ENCODE measurements at places on chromosomes 5 and 9.

- no peak for DNase-seq
Observed at GRCh38 chr5:60546207-60546606, 153.8 kb downstream of the DEPDC1B start.

DNA sequence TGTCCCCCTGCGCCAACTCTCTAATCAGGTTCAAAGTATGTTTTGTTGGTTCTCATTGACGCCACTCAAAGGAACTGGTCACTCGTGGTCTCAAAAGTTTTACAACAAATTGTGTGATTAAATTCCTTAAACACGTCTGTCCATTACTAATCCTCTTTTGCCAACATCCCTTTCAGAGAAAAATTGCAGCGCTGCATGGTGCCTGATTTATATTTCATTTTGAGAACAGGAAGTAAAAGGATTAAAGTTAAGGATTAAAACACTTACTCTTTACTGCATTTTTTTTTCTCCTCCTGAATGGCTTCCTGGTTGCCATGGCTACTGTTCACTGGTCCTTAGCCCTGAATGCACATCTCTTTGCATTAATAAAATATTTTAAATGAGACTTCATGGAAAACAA, 383.5 kb downstream of the GLIS3 start:
- no peak for DNase-seq

GRCh38 chr5:112548246-112548881, 129.3 kb upstream of the EPB41L4A start:
- no peak for DNase-seq

DNA sequence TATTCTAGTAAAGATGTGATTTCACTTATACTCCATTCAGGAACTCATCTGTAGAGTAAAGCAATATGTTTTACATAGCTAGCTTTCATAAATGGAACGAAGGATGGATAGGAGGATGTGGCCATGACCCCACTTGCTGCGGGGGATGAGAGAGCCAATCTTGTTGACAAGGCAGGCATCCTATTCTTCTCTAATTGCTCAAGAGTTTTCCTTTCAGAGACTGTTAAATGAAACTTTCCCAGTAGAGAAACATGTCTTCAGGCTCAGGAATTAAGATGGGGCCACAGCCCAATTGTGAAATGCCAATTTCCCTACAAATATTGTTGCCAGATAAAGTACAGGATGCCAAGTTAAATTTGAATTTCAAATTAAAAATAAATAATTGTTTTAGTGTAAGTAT, 196.2 kb upstream of the TUT7 start:
- DNase-seq, result no peak

DNA sequence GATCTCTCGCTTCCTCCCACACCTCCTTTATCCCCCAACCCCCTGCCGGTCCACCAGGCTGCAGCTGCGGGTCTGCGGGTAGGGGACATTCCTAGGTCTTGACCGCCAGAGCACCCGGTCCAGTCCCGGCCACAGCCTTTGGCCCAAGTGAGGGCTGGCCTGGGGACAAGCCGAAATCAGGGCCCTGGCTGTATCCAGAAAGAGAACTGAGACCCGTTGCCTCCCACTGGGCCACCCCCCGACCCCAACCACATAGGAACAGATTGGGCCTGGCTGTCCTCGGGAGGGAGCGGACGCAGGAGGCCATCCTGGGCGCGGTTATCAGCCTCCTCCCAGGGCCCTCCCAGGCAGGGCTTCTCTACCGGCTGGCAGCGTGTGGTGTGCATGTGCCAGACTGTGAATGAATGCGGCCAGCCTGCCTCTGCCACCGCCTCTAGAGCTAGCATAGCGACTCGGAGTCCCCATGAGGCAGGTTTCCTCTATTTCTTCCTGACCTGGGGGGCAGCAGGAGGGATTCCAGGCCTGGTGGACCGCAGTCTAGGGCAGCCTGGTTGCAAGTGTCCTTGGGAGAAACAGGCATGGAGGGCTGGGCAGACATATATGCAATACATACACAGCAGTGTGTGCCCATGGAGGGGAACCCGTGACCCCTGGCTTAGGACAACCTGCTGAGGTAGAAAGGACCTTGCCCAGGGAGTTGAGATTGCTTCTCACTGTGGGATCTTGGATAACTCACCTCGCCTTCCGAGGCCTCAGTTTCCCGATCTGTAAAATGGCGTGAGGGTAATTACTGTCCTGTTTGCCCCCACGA, 1.2 kb downstream of the N4BP3 start:
- peak; percentile 64 for DNase-seq

DNA sequence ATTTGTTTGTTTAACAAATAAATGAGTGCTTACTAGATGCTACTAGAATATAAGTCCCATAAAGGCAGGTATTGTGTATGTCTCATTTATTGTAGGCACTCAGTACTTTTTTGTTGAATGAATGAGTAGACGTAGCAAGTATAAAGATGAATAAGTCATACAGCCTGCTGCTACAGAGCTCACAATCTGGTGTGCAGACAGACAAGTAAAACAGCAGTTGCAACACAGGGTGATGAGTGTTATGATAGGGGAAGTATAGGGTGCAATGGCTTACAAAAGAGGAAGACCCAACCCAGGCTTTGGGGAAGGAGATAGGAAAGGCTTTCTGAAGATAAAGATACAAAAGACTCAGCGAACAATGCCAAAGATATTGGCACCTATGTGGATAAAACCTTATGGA, 47.7 kb downstream of the SH3RF2 start:
- DNase-seq, result no peak

DNA sequence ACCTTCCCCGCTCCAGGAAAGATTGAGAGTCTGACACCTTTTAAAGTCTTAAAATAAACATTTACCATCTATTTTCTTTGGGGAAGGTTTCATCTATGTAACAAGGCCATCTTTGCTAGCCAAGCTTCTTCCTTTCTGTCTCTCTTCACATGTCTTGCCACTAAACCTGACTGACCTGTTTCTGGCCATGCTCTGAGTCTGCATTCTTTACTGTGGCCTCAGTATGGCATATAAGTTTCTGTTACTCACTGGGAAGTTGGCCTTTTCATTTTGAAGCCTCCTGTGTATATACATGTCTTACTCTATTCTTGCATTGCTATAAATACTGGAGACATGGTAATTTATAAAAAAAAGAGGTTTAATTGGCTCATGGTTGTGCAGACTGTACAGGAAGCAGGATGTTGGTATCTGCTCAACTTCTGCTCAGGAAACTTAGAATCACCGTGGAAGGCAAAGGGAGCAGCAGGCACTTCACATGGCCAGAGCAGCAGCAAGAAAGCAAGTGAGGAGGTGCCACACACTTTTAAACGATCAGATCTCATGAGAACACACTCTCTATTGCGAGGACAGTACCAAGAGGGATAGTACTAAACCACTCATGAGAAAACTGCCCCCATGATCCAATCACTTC, 48.1 kb downstream of the KCNV2 start:
- DNase-seq, result no peak

DNA sequence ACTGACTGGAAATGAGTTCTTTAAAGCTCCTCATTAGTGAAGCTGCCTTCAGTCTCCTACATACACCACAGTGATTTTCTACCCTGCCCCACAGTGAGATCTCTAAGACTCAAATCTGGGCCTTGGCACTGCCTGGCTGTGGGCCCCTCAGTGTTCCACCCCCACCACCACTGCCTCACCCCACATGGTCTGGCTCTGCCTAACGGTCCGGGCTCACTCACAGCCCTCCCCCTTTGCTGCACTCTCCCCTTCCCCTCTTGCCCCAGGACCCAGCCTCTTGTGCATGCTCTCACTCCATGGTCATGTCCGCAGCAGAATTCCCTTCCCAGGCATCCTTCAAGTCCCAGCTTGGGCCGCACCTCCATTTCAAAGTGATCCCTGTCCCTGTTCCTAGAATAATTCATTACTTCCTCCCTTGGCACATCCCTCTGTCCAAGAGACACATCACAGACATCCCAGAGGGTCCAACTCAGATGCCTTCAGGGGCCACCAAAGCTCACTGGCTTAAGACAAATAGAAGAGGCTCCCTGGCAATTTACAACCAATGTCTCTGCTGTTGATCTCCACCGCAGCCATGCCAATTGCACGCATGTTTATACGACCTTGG, 56.7 kb downstream of the HRH2 start:
- no peak for DNase-seq

- DNase-seq, result no peak
Observed at GRCh38 chr5:155686131-155686530, 640.8 kb upstream of the SGCD start.

GRCh38 chr5:115179394-115180164, 9.9 kb upstream of the TRIM36 start:
- peak; percentile 49 for DNase-seq

- no peak for DNase-seq
Observed at GRCh38 chr5:170333161-170333910, 35.8 kb upstream of the LCP2 start.

GRCh38 chr5:142277796-142278195, 47.0 kb downstream of the SPRY4 start:
- DNase-seq, result no peak

- DNase-seq, result no peak
Observed at GRCh38 chr9:113152699-113153098, 1.9 kb downstream of the SLC31A2 start.

GRCh38 chr5:97078958-97079743, 63.3 kb downstream of the LIX1 start:
- DNase-seq, result no peak

GRCh38 chr9:22813529-22813928, 366.9 kb downstream of the DMRTA1 start:
- no peak for DNase-seq

DNA sequence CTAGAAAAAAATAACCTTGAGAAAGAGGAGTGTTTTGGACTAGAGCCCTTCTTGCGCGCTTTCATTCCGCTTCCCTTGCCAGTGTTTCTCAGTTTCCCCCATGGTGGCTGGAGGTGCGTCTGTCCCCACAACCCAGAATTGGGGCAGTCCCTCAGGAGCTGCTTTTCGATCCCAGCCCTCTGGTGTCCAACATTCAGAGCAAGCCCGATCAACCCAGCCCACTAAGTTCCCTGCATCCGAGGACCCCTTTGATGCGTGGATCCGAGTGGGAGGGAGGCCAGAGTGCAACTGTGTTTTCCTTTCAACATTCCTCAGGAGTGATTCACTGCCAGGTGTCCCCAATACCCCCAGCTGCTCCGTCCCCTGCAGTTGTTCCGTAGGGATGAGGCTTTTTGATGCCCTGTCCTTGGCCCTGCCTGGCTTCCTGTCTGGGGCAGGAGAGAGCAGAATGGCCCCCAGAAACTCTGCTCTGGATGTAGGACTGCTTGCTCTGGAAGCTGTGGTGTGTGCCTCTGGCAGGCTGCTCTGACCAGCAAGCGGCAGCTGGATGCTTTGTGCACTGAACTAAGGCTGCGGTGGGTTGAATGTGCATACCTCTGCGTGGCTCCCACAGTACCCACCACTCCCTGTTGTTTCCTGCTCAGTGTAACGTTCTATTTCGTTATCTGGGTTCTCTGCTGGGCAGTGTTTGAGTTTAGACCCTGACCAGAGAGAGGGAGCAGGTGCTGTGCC, 117.5 kb downstream of the BOD1 start:
- DNase-seq, result no peak

DNA sequence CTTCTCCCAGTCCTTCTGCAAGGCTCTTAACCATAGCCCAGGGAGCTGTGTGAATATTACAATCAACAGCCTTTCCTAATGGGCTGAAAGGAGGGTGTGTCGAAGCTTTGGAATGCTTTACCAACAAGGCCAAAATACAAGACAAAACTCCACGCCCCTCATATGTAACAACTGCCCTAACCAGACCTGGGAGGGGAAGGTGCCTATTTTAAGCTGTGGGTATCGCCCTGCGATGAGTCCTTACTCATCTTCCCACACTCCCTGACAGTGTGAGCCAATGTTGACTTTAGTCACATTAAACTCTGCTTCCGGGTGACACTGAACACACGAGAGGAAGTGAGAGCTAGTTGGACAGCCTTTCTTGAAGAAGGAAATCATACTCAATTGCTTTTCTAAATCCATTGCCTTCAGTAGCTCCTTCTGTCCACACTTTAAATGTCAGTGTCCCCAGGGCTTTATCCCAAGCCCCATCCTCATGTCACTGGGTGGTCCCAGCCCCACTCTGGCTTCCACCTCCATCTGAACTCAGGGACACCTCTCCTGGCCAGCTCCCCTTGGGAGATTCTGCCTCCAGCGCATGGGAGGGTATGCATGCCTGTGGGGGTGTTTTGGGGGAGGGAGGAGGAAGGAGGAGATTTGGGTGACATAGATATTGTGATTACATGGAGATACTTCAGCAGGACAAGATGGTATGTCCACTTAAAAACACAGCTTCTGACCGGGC, 6.5 kb upstream of the TBC1D9B start:
- no peak for DNase-seq

DNA sequence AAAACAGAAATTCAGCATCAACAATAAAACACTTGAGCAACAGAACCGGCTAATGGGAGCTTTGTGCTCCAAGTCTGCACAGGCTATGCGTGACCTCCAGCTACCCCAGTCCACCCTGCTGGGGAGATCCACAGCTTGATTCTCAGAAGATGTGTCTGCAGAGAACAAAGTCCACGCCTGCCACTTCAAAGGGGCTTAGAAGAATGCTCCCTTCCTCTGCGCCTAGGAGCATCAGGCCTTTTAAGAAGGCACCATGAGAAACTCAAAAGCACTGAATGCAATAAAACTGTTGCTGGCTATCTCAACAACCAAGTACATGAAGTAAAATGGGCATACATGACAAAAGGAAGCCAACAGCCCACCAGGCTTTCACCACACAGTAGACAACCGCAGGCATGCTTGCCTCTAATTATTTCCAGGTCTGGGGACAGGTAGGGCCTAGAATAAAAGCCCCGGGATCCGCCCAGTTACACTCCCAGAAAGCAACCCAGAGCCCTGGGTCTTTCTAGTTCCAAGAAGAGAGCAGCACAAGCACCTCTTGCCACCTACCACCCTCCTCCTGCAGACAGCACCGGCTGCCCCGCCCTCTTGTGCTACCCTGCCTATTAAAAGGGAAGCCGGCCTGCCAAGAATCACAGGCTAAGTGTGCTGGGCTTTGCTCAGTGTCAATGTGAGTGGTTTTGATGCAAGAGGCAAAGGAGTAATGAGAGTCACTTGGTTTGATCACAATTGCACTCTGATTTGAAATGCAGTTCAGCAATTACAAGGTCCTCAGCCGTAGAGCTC, 123.2 kb downstream of the SPOCK1 start:
- DNase-seq, result no peak

- DNase-seq, result no peak
Observed at GRCh38 chr9:4973902-4974301, 11.2 kb upstream of the JAK2 start.

DNA sequence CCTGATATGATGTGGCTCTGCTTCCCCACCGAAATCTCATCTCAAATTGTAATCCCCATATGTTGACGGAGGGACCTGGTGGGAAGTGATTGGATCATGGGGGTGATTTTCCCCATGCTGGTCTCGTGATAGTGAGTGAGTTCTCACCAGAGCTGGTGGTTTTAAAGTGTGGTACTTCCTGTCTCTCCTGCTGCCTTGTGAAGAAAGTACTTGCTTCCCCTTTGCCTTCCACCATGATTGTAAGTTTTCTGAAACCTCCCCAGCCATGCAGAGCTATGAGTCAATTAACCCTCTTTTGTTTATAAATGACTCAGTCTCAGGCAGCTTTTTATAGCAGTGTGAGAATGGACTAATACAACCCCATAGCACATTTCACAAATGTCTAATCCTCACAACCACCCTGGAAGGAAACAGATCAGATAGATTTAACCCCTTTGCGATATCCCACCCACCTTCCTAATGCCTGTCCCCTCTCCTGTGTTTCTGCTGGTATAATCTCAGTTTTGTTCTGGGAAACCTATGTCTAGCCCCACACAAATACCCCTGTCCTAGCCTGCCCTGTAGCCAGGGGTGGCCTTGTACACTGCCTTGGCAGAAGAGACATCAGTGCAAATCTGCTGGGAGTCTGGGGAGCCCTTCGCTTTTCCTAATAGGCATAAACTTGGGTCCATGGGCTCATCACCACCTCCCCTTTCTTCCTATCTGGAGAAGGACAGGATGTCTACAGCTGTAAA, 157.0 kb upstream of the RAI14 start:
- no peak for DNase-seq
